ENCODE measurements at places on chromosomes 5 and 9. TPM values are rescaled to one million over a fixed set of nuclear protein-coding genes. Genes with fewer than 3 reads are reported as not detected.

- H3K4me3 ChIP-seq: peak overlapping the region; percentile 58
- no peaks in the 10 kb centered on the region for H3K4me1 ChIP-seq
These were observed 743 bp downstream of the NR3C1 start for GRCh38 chr5:143402553-143403333.

DNA sequence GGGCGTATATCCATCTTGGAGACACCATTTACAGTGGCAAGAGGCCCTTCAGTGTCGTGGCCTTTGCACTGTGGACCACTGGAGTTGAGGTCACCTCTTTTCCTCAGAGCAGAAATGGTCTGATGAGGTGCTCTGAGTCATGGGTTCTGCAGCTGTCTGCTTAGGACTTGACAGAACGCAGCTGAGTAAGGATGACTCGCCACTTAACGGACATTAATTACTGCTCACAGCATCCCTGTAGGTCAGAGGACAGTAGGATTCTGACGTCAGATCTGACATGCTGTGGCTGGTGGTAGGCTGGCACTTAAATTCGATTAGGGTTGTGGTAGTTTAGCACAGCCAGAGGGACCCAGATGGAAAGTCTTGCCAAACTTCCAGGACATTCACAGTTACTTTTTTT, 479.4 kb downstream of the DMAC1 start:
- H3K27me3 ChIP-seq: no peaks in the 10 kb centered on the region
- no peak overlapping the region for H3K4me3 ChIP-seq
- no peak for DNase-seq
- no peak overlapping the region for H3K27ac ChIP-seq

DNA sequence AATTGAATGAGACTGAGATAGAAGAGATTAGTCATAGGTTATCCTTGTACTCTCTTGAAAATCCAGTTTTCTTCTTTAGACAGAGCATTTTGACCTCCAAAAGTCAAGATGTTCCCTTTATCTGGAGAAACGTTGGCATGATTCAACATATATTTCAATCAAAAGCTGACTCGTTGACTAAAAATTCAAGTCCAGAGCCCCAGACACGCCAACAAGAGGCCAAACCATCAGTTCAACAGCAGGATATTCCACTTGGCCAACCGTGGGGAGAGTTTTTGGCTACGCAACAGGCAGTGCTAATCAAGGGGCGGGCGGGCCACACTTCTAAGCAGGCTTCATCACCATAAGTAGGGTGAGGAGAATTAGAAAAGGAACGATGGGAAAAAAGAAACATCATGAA, 119.1 kb downstream of the SLIT3 start:
- H3K27ac ChIP-seq: no peak overlapping the region
- H3K27me3 ChIP-seq: no peaks in the 10 kb centered on the region

Gene HAND1
- total RNA-seq: not detected

DNA sequence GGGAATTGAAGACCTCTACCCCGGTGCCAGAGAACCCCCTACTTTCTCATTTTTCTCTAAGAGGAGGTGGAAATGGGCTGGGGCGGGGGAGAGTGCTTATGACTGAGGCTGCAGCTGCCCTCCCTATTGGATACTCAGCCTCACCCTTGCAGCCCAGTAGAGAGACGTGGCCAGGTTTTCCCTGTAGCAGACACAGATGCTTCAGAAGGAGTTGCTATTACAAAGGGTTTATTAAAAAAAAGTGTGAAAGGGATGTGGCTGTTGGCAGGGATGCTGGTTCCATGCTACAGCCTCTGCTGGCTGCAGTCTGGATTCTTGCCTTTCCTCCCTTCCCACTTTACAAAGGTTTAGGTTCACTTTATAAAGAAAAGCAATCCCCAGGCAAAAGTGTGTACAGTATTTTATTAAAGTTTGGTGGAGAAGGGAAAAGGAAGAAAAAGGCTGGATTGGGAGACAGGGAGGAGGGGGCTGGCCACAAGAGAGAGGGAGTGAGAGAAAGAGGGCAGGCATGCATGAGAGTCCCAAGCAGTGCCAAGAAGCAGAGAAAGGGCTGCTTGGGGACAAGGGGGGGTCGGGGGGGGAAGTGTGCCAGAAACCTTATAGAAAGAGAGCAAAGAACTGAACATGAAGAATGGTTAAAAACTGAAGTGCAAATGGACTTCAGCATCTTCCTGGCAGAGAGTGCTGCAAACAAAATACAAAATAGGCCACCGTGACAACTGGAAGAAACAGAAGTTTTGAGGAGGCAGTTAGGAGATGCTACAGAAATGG, 29.5 kb upstream of the NFIB start:
- H3K27me3 ChIP-seq: peaks cover 45% of the 10 kb centered on the region
- H3K36me3 ChIP-seq: no peaks in the 10 kb centered on the region
- H3K4me3 ChIP-seq: no peak overlapping the region
- H3K27ac ChIP-seq: no peak overlapping the region
- H3K4me1 ChIP-seq: peaks cover 10% of the 10 kb centered on the region

Gene STPG3
- not detected for total RNA-seq

Gene FIBCD1
- 9.0 TPM for total RNA-seq

- no peak overlapping the region for H3K27ac ChIP-seq
- no peak overlapping the region for H3K4me3 ChIP-seq
- no peaks in the 10 kb centered on the region for H3K4me1 ChIP-seq
These were observed 21.5 kb downstream of the SMIM23 start for GRCh38 chr5:171806976-171807747.

DNA sequence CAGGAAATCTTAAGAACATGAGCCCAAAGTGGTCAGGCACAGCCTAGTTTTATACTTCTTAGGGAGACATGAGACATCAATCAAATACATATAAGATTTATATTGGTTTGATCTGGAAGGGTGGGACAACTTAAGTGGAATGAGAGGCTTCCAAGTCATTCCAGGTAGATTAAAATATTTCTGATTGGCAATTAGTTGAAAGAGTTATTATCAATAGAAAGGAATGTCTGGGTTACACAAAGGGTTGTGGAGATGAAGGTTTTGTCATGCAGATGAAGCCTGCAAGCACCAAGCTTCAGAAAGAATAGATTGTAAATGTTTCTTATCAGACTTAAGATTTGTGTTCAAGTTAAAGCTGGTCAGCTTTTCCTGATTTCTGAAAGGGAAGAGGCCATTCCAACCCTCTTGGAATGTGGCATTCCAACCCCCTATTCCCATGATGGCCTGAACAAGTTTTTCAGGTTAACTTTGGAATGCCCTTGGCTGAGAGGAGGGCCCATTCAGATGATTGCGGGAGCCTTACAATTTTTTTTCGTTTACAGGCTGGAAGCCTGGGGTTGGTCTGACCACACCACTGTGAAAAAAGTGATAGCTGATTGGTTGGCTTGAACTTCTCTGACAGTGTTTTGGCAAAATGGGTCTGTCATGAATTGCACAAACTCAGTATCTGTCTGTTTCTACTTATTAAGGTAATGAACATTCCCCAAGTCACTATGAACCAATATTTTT, 245.6 kb upstream of the RAI14 start:
- DNase-seq: no peak
- H3K27ac ChIP-seq: no peak overlapping the region
- no peaks in the 10 kb centered on the region for H3K4me1 ChIP-seq
- no peaks in the 10 kb centered on the region for H3K27me3 ChIP-seq
- no peak overlapping the region for H3K4me3 ChIP-seq

GRCh38 chr9:74948937-74949336, 3.8 kb downstream of the C9orf40 start:
- no peak for DNase-seq
- no peaks in the 10 kb centered on the region for H3K4me1 ChIP-seq
- no peaks in the 10 kb centered on the region for H3K27me3 ChIP-seq
- no peak overlapping the region for H3K27ac ChIP-seq
- no peak overlapping the region for H3K4me3 ChIP-seq

GRCh38 chr5:146883511-146883910, 5.0 kb upstream of the PPP2R2B start:
- no peaks in the 10 kb centered on the region for H3K4me1 ChIP-seq
- H3K27me3 ChIP-seq: peaks cover 8% of the 10 kb centered on the region
- no peak overlapping the region for H3K4me3 ChIP-seq
- no peak for DNase-seq
- H3K27ac ChIP-seq: no peak overlapping the region

- DNase-seq: no peak
- H3K4me3 ChIP-seq: no peak overlapping the region
- H3K27ac ChIP-seq: no peak overlapping the region
- H3K27me3 ChIP-seq: no peaks in the 10 kb centered on the region
- H3K4me1 ChIP-seq: no peaks in the 10 kb centered on the region
These were observed 169.7 kb upstream of the MVB12B start for GRCh38 chr9:126156898-126157297.

GRCh38 chr5:149730620-149731331, 666 bp downstream of the PPARGC1B start:
- H3K36me3 ChIP-seq: no peaks in the 10 kb centered on the region
- peak overlapping the region; percentile 75 for H3K4me3 ChIP-seq
- peaks cover 7% of the 10 kb centered on the region for H3K4me1 ChIP-seq
- peak; percentile 70 for DNase-seq

Gene C1QTNF3
- total RNA-seq: 2.7 TPM

DNA sequence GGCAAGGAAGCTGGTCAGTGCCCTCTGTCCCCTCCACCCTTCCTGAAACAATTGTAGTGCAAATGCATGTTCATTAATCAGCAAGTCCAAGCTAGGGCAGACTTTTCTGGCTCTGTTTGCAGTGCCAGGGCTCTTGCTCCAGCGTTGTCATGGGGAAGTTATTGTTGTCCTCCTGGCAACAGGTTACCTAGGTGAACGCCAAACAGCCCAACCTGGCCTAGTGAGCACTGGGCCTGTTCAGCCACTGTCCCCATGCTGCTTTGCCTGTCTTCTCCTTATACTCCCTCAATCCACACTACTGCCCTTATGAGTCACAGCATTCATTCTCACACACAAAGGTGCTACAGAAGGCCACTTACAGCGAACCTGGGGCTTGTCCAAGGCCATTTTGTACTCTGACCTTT, 34.5 kb upstream of the GLIS3 start:
- H3K4me1 ChIP-seq: no peaks in the 10 kb centered on the region
- H3K4me3 ChIP-seq: no peak overlapping the region
- DNase-seq: peak; percentile 29
- H3K27me3 ChIP-seq: no peaks in the 10 kb centered on the region

Gene FOXD4
- total RNA-seq: not detected

DNA sequence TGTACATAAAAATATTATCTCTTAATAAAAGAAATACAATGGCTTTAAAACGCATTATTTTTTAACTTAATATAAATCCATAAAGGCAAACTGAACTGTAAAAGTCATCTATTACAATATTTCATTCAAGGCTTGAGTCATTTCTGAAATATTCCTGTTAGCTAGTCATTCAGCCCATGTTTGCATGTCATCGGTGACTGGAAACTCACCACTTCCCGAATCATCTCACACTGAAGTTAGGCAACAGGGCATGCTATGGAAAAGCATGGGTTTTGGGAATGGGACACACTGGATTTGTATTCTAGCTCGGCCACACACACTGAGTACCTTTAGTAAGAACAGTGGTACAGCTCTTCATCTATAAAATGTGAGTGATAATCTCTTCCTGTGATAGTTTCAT, 691.1 kb upstream of the C9orf72 start:
- no peaks in the 10 kb centered on the region for H3K27me3 ChIP-seq
- no peak overlapping the region for H3K27ac ChIP-seq
- H3K36me3 ChIP-seq: no peaks in the 10 kb centered on the region
- no peaks in the 10 kb centered on the region for H3K4me1 ChIP-seq
- DNase-seq: no peak

Gene OBP2B
- total RNA-seq: not detected

Gene FYB1
- total RNA-seq: 8.6 TPM

Gene OTP
- not detected for total RNA-seq

Gene CCDC192
- total RNA-seq: not detected

DNA sequence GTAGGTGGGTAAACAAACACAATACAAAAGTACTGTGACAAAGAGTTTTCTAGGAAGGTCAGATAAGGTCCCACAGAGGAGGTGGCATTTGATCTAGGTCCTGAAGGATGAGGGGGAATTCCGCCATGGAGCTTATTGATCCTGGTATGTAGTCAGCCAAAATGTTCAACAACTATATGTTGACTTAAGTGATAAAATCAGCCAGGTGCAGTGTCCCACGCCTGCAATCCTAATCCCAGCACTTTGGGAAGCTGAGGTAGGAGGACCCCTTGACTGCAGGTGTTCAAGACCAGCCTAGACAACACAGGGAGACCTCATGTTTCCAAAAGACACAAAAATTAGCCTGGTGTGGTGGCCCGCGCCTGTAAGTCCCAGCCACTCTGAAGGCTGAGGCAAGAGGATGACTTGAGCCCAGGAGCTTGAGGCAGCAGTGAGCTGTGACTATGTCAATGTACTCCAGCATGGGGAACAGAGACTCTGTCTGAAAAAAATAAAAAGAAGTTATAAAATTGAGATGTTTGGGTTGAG, 46.4 kb upstream of the PLIN2 start:
- no peak overlapping the region for H3K27ac ChIP-seq
- H3K36me3 ChIP-seq: no peaks in the 10 kb centered on the region
- H3K4me1 ChIP-seq: no peaks in the 10 kb centered on the region
- H3K4me3 ChIP-seq: no peak overlapping the region

GRCh38 chr9:127572961-127573721, 38.9 kb upstream of the STXBP1 start:
- no peaks in the 10 kb centered on the region for H3K36me3 ChIP-seq
- DNase-seq: peak; percentile 68
- peaks cover 28% of the 10 kb centered on the region for H3K4me1 ChIP-seq
- peak overlapping the region; percentile 86 for H3K27ac ChIP-seq
- H3K4me3 ChIP-seq: no peak overlapping the region

DNA sequence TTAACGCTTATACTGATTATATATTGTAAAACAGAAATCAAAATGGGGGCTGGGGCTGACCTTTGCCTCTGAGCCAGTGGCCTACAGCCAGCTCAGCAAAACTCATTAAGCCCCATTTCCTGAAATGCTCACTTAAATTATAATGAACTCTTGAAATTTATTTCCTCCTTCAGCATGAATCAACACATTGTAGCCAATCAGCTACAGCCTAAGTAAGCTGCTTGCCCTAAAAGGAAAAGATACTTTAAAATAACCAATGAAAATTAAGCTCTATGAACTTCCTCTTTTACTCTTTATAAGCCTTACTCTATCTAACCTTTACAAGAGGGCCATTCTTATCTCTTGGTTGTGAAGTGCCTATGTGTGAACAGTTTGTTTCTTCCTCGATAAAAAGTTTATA, 33.5 kb upstream of the SUB1 start:
- no peaks in the 10 kb centered on the region for H3K27me3 ChIP-seq
- no peaks in the 10 kb centered on the region for H3K4me1 ChIP-seq
- no peak overlapping the region for H3K27ac ChIP-seq

GRCh38 chr9:70635790-70636189, 221.3 kb upstream of the KLF9 start:
- H3K4me3 ChIP-seq: no peak overlapping the region
- H3K36me3 ChIP-seq: no peaks in the 10 kb centered on the region
- H3K27me3 ChIP-seq: no peaks in the 10 kb centered on the region
- H3K4me1 ChIP-seq: no peaks in the 10 kb centered on the region
- no peak overlapping the region for H3K27ac ChIP-seq

Gene PTPDC1
- total RNA-seq: 5.4 TPM

Gene PCDHGA12
- 1.5 TPM for total RNA-seq

Gene SOHLH1
- not detected for total RNA-seq

Gene RNF224
- not detected for total RNA-seq

All from colonic mucosa (tissue), 4 donors.